ENCODE measurements at places on chromosomes 11 and 22.
A peak's percentile ranks its signal among the peaks of the same experiment; 100 is the strongest.

DNA sequence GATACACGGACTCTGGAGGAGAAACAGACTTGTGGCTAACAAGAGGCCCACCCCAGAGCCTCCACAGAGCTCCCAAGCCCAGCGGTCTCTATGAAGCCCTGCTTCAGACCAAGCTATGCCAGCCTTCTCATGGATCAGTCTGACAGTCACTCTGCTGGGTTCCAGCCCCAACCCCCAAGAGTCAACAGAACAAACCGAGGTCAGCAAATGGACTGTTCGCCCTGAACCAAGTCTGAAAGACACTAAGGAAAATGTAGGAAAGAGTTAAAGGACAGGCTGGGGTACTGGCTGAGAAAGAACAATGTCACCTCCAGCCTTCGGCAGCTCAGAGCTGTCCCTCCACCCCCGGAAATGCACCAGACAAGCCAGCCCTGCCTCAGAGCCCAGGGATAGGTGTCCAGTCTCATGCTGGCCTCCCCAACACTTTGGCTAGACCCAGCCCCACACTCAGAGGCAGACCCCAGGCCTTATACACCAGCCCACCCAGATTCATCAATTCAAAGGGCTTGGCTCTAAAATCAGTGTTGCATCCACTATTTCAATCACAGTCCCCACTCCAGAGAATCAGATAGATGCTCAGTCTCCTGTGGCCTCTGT is 3.8 kb downstream of the ARFGAP2 start:
- no peak for DNase-seq

DNA sequence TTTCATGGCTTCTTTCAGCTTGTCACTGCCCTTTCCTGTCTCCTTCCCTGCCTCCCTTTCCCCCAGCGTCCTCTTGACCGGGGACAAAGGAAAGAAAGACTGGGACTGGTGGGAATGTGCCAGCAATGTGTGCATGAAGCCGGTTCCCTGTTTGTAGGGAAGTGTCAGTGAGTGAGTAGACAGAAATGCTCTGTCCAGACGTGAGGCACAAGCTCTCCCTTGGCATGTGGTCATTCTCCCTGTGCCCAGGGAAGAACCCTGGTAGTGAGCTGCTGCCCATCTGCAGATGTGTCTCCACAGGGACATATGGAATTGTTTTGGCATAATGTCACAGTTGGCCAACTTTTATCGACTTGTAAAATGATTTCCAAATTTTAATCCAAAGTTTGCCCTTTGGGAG is 86.4 kb upstream of the TBCEL start:
- DNase-seq = no peak

GRCh38 chr11:15347969-15348734 is 233.4 kb downstream of the INSC start:
- peak; percentile 37 for DNase-seq

DNA sequence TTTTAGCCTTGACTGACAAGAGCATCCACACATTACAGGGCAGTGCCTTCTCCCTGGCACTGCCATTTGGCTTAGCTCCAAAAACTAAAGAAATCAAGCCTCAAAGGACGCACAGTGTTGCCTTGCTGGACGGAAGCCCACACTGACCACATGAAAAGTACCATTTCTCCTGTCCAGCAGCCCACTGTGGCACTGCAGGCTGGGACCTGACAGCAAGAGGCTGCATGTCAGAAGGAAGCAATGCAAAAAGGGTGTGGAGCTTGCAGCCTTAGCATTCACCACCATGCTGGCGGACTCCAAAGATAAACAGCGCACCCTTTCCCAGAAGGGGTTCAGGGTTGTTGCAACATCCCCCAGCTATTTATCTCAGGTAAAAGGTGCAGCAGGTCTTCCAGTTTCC is 109.3 kb upstream of the BMAL1 start:
- DNase-seq = no peak

DNA sequence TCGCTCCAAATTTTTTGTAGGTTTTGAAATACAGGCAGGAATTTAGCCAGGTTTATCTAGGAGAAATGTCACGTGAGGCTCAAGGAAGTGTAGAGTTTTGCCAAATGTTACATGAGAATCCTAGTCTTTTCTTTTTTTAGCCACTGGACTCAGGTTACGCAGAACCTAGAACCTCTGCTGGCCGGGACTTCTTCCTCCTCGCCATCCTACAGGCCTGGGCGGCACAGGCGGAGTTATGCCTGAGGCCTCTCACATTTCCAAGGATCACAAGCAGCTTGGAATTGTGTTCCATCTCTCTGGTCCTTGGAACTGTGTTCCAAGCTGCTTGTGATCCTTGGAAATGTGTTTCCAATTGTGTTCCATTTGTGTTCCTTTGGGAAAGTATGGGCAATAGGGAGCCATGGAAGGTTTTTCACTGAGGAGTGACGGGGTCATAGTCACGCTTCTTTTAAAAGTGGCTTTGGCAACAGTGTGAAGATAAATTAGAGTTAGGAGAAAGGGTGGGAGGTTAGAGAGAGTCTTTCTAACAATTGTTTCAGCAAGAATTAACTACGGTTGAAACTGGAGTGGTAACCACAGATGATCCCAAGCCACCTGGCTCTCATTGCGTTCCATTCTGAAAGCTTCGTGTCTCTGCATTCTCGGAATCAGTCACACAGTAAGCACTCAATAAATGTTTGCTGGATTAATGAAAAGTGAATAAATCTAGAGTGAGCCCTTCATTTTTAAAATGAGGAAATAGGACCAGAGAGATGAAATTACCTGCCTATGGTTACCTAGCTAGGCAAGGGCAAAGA is 12.5 kb upstream of the POU2AF1 start:
- DNase-seq = no peak

- DNase-seq = no peak
Observed at GRCh38 chr22:47159592-47159991, 397.1 kb downstream of the TBC1D22A start.

- no peak for DNase-seq
Observed at GRCh38 chr11:21179770-21180169, 510.4 kb downstream of the NELL1 start.

GRCh38 chr11:911031-911889 is 650 bp upstream of the CHID1 start:
- no peak for DNase-seq

- DNase-seq = no peak
Observed at GRCh38 chr11:19025481-19026406, 34.8 kb downstream of the MRGPRX2 start.

GRCh38 chr11:34006876-34007275 is 44.7 kb upstream of the CAPRIN1 start:
- DNase-seq = no peak

- no peak for DNase-seq
Observed at GRCh38 chr11:59957094-59957493, 6.7 kb upstream of the OOSP4A start.

GRCh38 chr22:22031183-22031945 is 48.8 kb upstream of the TOP3B start:
- DNase-seq = no peak

GRCh38 chr22:45009606-45010531 is at the start of gene PHF21B:
Gene PHF21B (minus strand): TSS chr22:45010005. CDS start chr22:45009549, 456 bp downstream.
- no peak for DNase-seq

DNA sequence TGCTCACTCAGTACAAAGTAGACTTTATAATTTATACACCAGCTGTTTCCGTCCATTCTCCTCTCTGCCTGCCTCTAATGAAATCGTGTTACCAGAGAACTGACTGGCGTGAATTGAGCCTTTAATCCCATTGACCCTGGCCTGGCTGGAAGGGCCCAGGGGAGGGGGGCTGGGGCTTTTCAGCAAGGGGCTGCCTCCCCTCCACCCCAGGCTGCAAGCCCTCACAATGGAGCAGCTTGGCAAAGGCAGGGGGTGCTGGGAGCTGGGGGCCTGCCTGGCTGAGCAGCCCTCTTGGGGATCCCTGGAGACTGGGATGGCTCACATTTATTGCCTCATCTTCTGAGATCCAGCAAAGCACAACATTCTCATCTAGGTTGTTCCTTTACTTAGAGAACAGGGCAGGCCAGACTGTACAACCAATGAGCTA is 25.8 kb upstream of the LMO1 start:
- DNase-seq = no peak

DNA sequence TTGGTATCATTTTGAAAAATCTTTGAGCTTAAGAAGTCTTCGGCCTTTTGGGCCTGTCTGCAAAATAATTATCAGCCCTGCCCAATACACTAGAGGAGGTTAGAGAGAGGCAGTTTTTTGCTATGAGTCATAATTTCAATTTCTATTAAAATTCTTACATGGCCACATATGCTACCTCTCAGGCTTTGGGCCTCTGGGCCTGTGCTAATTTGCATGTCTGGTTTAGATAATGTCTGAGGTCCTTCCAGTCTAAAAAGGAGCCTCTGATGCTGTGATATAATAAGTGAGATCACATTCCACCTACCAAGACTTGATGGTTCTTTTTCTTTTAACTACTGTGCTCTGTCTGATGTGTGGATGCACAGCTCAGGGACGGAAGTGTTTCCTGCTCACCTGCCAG is 70.8 kb downstream of the KCNJ1 start:
- DNase-seq = no peak

DNA sequence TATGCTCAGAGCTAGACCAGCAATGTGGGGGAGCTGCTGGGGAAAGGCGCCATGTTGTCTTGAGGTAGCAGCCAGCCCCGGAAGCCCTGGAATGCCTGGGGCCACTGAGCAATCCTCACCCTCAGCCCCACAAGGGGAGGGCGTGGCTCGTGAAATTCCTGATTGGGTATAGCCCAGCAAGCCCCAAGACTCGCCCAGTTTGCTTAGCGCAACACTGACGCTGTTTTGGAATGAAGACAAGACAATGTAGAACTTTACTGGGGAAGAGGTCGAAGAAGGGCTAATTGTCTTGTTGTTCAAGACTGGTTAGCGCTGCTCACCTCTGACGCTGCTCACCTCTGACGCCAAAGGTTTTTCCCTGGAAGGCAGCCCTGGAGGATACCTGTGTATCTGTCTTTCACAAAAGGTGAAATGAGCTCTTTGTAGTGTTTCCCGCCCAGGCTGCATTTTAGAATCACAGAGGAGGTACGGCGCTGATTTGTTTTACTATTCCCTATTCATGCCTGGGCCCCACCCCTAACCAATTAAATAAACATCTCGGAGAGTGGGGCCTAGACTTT is 47.6 kb downstream of the ST3GAL4 start:
- DNase-seq = no peak

DNA sequence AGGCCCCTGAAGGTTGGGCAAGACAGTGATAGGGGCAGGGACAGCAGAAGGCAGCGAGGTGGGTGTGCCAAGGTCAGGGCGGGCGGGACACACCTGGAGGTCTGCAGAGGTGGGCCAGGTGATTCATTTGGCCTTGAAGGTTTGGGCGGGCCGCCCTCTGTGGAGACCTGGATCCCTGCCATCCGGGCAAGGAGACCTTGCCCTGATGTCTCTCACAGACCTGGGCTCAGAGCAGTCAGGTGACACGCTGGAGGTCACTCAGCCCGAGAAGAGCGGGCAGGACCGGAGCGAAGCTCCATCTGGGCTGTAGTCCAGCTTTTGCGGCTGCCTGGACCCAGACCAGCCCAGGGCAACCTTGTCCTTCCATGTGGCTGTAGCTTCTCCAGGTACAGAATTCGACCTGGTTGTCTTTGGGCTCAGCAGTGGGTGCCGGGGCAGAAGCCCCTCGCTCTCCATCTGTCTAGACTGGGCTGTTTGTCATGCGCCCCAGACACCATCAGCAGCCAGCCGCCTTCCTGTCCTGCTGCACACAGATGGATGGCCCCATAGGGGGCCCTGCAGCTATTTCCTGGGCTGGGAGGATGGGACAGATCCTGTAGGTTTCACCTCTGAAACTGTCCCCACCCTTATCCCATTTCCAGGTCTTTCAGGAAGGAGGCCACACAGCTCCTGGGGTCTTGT is 3.1 kb downstream of the MRGPRG start:
- no peak for DNase-seq

- peak; percentile 99 for DNase-seq
Observed at GRCh38 chr11:86068951-86069407, at the start of gene PICALM. Gene PICALM (minus strand): TSS chr11:86069084. CDS start chr11:86068780, 304 bp downstream.

DNA sequence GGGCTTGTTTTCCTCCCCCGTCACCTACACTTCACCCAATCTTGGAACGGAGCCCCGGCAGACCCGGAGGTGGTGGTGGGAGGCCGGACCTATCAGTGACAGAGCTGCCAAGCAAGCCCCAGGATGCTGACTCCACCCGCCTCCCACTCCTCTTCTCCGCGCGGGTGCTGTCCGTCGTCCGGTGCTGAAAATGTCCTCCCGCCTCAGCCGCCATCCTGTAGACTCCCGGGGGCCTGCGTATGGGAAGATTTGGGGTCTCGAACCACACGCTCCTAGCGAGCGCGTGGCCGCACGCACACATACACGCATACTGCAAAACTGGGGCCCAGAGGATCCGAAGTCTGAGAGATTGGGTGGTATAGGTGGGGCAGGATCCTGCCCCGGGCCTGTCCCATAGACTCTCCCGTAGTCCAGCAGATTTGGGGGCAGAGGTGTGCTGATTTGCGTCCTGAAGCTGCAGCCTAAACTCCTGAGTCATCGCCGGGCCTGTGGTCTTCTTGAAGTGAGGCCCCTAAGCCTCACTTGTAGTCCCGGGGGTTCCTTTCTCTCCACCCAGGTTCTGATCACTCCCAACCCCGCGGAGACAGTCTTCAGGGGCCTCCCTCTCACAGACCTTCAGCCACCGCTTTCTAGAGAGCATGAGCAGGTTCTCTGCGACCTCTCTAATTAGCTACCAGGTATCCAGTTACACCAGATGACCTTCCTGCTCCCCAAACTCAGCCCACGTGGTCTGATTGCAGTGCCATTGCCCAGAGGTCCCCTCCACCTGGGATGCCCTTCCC is 796 bp upstream of the YIF1A start:
- DNase-seq = peak; percentile 25

- DNase-seq = no peak
Observed at GRCh38 chr11:14073849-14074476, 111.4 kb downstream of the SPON1 start.

- no peak for DNase-seq
Observed at GRCh38 chr11:102446606-102447005, 6.0 kb downstream of the TMEM123 start.

GRCh38 chr11:111438168-111438567 is 59.1 kb upstream of the POU2AF1 start:
- DNase-seq = no peak

GRCh38 chr11:134638796-134639430 is 226.9 kb upstream of the B3GAT1 start:
- peak; percentile 50 for DNase-seq

Data from DMS79 (cell line).